ENCODE measurements at places on chromosomes 5 and 9. TPM values are rescaled to one million over a fixed set of nuclear protein-coding genes. Genes with fewer than 3 reads are reported as not detected.

The DBH gene
- total RNA-seq, result not detected

The CNOT6 gene
- 11.6 TPM for total RNA-seq

The MEIKIN gene
- not detected for total RNA-seq

The NR4A3 gene
- 5.1 TPM for total RNA-seq
